NCI-H2029 treated with DMSO at 0.1 percent for 48 hours (cell line): ENCODE measurements at places on chromosomes 2 and 18.

GRCh38 chr2:119484834-119485233 lies 39.4 kb downstream of the SCTR start:
- no peak for DNase-seq

GRCh38 chr18:42365591-42365990 lies 410.6 kb downstream of the PIK3C3 start:
- no peak for DNase-seq

DNA sequence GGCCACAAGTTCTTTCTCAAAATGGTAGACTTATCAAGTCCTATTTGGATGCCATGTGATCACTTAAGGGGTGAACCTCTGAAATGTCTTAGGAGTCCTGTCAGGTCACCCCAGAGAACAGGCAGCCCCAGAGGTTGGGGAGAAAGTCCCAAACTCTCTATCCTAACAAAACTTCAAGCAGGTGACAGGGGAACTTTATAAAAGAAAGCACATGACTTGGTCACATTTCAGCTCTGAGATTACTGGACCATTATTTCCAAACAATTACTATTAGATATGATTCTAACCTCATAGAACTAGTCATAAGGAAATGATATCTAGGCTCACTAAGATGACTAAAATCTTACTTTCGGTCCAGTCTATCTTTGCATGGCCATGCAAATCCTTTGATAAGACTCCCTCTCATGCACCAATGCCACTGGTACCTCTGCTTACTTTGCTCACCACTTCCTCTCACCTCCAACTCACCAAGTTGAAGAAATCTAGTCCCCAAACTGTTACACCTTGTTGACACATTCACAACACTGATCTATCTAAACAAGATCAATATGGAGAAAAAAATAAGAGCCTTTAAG lies 107.0 kb downstream of the GALNT14 start:
- DNase-seq = no peak

- no peak for DNase-seq
Observed at GRCh38 chr18:39462436-39462835, 1896.8 kb upstream of the CELF4 start.

DNA sequence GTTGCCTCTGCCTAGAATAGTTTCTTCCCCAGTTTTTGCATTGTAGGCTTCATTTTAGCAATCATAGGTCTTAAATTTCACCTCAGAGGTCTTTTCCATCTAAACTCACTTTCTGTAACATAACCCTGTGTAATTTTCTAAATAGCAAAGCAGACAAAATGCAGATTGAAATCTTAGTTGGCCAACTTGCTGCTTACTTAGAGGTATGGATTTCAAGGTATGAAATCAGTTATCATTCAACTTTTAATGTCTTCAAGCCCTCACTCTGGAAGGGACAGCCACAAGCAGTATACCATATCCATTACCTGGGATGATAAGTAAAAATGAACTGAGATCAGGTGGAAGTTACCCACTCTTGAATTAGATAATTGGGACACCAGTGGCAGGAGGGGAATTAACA lies 3.9 kb downstream of the CCDC121 start:
- no peak for DNase-seq

GRCh38 chr2:7567646-7568045 lies 650.4 kb downstream of the RNF144A start:
- no peak for DNase-seq

DNA sequence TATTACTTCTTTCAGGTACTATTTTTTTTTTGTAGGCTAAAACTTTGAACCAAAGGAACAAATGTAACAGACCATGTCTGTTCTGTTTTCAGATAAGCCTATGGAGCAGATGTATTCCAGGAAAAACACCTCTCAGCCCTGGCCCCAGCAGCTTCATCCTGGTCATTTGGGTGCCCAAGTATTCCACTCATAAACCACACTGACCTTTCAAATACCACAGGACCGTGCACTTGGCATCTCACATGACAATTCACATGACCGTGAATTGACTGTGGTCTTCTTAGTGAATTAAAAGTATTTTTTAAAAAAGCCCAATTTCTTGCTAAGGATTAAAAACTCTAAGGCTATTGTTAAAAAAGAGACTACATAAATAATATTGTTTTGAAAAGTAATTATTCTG lies 50.2 kb downstream of the SMIM21 start:
- DNase-seq = no peak

DNA sequence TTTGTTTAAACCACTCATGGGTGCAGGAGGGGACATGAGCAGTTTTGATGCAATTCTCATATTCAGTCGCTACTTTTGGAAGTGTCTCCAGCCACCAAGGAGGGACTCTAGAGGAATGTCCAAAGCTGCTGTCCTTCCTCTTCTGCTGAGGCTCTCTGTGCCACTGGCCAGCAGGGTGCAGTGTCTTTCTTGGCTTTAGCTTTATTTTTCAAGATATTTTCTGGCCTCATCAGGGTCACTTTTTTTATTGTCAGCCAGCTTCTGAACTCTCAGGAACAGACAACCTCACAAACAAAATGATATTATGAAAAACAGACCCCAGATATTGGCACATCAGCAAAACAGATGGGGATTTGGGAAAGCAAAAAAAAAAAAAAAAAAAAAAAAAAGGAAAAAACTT lies 289.3 kb upstream of the ZSWIM2 start:
- DNase-seq = no peak

DNA sequence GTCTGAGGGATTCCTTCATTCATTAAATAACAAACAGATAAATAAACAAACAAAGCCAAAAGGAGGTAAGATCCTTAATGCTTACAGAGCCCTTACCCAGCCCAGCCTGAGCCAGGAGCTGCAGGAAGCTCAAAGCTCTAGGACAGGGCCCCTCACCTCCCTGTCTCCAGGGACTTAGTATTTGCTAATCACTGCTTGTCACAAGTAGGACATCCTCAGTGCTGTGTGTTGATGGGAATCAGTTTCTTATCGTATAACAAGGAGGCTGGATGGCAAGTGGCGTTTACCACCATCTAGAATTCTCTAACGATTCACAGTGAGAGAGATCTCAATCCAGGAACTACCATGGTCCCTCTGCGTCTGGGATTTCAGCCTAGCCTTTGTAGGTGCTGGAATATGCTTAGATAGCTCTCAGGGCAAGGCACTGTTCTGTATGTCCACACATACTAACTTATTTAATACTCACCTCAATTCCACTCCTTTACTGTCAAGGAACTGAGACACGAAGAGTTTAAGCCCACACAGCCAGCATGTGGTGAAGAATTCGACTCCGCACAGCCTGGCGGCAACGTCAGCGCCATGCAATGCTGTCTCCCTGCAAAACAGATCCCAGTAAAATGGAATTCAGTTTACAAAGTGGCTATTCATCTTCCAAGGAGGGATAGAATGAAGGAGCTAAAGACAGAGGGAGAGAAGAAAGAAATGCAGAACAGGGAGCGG lies 164.8 kb downstream of the MYCN start:
- DNase-seq = no peak

GRCh38 chr2:36734304-36734703 lies 37.8 kb downstream of the VIT start:
- DNase-seq = no peak

DNA sequence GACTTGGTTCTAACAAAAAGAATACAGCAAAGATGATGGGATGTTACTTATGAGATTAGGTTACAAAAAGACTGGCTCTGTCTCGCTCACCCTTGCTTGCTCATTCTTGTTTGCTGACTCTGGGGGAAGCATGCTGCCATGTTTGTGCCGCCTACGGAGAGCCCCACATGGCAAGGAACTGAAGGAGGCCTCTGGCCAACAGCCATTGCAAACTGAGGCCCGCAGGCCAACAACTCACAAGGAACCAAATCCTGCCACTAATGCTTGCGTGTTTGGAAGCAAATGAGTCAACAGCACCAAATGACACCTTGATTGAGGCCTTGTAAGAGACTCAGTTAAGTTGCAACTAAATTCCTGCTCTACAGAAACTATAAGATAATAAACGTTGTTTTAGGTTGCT lies 297.6 kb upstream of the STON1 start:
- no peak for DNase-seq

DNA sequence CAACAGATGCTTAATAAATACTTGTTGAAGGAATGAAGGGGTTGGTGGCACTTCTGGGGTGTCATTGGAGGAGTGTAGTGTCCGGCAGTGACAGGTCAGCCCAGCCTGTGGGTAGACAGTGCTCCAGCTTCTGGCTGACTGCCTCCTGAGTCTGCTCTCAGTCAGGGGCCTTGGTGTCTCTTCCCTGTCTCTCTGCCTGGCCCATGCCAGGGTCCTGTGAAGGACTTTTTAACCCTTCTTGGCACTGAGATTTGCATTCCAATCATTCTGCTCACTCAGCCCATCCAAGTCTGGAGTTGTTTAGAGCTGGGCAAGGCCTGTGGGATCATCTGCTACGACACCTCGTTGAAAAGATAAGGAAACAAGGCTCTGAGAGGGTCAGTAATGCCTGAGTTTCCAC lies 1.4 kb upstream of the KCNK3 start:
- no peak for DNase-seq

- DNase-seq = no peak
Observed at GRCh38 chr2:68250652-68251186, 1.6 kb downstream of the PPP3R1 start.

- no peak for DNase-seq
Observed at GRCh38 chr2:43125090-43125998, 101.1 kb downstream of the ZFP36L2 start.

GRCh38 chr2:135890835-135891234 lies 14.6 kb upstream of the MCM6 start:
- DNase-seq = no peak

- DNase-seq = peak; percentile 13
Observed at GRCh38 chr2:62423883-62424458, 82.0 kb downstream of the TMEM17 start.

DNA sequence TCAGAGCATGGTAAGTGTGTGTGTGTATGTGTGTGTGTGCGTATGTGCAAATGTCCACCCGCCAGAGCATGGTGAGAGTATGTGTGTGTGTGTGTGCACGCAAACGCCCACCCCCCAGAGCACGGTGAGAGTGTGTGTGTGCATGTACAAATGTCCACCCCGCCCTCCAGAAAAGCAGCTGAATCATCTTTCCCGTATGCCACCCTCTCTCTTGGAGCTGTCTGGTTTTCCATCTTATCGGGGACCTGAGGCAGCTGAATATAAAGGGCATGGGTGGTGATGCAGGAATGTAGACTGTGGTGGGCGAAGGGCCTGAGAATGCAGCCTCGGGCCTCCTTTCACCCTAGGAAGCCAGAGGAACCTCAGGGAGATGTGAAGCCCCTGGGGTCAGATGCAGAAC lies 66.9 kb downstream of the COPS7B start:
- DNase-seq = no peak

- no peak for DNase-seq
Observed at GRCh38 chr18:48695671-48696070, 156.8 kb downstream of the CTIF start.

- no peak for DNase-seq
Observed at GRCh38 chr18:3046216-3046808, 33.4 kb upstream of the LPIN2 start.

- no peak for DNase-seq
Observed at GRCh38 chr2:225131898-225132297, 89.6 kb upstream of the DOCK10 start.

DNA sequence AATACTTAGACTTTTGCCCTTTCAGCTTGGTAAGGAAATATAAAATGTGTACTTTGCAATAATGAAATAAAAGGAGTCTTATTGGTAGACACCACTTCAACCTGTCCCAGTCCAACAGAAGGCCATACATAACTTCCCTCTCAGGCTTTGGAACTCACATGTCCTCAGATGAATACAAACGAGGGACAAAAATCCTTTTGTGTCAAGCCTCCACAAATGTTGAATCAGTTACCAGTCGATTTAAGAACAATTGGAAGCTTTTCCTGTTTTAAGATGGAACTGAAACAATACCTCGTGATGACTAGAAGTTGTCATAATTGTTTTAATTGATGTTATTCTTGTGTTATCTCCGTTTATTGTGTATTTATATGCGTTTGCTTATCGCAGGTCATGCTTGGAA lies 385.1 kb upstream of the POU3F3 start:
- DNase-seq = no peak

DNA sequence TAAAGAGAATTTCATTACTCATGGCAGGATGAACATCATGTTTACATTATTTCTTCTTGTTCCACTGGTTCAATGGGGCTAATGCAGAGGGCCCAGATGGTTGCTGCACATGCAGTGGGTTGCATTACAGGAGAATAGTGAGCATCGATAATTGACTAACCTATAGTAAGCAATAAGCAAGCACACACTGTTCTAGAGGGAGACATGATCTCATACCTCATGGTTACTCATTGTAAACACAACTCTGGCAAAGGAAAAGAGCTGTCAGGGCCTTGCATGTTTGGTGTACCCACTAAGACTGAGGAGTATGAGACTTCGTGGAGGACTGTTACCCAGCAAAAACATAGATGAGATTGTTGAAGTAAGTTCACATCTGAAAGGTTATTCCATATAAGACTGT lies 885.6 kb upstream of the VRK2 start:
- DNase-seq = no peak

DNA sequence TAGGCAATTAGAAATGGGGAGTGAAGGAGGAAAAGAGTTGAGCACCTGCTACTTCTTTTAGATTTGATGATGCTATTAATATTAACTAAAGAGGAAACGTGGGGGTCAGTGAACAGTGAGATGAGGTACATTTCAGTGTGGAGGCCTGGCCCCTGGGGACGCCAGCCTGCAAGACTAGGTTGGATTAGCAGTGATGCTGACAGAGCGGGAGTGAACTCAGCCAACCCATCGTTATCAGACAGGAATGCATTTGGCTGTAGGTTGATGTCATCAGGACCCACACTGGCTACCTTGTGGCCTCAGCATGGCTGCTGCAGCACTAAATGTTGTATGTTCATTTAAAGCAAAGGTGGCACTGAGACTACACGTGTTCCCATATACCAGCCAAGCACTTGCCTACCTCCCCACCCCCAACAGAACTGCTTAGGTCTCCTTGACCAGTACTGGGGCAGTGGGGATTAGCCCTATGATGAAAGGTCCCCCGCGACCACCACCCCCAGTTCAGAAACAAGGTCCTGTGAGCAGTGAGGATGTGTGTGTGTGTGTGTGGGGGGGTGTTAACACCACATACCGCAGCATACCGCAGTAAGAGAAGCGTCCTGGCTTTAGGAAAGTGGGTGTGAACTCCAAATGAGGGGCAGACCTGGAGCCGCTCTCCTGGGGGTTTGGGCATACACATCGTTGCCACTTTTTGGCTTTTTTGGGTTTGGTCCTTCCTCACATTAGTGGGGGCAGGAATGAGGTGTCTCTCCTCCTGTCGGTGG lies 26.0 kb downstream of the DGKD start:
- no peak for DNase-seq

DNA sequence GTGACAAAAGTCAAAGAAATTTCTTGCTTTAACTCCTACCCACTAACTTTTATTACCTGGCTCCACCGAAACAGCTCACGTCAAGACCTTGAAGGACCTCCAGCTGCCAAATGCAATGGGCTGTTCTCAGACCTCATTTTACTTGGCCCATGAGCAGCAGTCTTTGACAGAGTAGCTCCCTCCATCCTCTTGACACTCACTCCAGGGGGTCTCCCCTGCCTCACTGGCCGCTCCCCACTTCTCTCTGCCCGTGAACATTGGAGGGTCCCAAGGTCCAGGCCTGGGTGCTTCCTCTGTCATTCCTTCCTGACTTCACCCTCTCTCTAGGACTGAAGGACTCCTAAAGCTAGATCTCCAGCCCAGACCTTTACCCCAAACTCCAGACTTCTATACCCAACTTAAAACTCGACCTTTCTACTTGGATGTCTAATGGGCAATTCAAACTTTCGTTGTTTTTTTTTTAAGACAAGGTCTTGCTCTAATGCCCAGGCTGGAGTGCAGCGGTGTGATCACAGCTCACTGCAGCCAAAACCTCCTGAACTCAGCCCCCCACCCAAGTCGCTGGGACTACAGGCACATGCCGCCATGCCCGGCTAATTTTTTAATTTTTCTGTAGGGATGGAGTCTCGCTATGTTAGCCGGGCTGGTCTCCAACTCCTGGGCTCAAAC lies 92.9 kb upstream of the ST3GAL5 start:
- DNase-seq = no peak
